ENCODE measurements at places on chromosomes 4 and X.
A peak's percentile ranks its signal among the peaks of the same experiment; 100 is the strongest.

- no peak for DNase-seq
Observed at GRCh38 chrX:110123331-110123782, 120.4 kb downstream of the TMEM164 start.

GRCh38 chr4:137312257-137312656 is 220.0 kb downstream of the PCDH18 start:
- DNase-seq, result no peak

- DNase-seq, result no peak
Observed at GRCh38 chr4:28256295-28256694, 1395.7 kb downstream of the STIM2 start.

DNA sequence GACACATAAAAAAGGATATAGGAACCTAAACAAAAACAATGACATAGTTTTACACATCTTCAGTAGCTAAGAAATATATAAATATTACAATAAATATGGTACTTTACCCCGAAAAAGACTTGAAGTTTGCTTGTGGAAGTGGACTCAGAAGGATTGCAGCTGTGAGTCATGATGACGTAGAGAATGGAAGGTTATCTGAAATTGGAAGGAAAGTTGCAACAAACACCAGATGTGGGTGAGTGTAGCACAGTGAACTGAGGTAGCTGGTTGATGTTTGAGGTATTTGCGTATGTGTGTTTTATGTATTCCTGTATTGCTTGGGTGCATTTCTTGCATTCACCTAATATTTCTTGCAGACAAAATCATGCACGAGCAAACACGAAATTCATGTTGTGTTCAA is 113.0 kb downstream of the ARX start:
- DNase-seq, result no peak

- no peak for DNase-seq
Observed at GRCh38 chr4:92962831-92963230, 659.1 kb downstream of the GRID2 start.

GRCh38 chrX:131830400-131831184 is 192.5 kb upstream of the STK26 start:
- DNase-seq, result peak; percentile 76

DNA sequence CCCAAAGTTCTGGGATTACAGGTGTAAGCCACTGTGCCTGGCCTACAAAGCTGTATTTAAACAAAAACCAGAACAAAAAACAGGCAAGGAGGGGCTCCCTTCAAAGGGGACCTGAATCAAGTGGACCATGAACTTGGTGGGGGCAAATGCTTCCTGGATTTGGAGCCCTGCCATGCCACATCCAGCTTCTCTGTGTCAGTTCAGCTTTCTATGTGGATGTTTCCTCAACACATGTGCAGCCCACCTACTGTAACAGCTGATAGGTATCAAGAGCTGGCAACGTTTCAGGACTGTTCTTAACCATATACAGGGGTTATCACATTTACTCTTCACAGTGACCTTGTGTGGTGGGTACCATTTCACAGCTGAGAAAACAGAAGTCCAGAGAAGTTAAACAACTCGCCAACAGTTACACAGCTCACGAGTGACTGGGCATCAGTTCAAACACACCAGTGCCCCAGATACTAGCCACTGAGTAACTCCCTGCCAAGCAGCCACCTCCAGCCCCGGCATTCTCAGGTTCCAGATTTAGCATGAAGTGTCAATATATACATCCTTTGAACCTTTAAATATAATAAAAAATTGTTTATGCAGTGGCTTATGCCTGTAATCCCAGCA is 7.5 kb downstream of the GPR143 start:
- DNase-seq, result no peak

GRCh38 chr4:76607266-76607799 is 172.3 kb downstream of the SHROOM3 start:
- no peak for DNase-seq

DNA sequence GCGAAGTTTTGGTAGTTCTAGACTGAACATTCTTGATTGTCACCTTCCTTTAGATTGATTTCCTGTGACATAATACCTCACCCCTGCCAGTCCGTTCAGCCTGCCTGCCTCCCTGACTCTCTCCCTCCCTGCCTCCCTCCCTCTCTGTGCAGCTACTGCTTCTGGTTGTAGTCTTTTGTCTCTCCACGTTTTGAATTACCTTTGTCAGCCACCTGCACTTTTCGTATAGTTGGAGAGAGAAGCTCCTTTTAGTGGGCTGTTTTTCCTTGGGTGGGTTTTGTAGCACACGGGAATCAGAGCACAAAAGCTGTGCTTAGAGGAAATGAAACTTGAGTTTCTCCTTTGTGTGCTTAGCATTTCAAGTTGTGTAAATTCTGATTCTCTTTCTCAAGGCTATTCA is 32.6 kb upstream of the MSMO1 start:
- peak; percentile 43 for DNase-seq

DNA sequence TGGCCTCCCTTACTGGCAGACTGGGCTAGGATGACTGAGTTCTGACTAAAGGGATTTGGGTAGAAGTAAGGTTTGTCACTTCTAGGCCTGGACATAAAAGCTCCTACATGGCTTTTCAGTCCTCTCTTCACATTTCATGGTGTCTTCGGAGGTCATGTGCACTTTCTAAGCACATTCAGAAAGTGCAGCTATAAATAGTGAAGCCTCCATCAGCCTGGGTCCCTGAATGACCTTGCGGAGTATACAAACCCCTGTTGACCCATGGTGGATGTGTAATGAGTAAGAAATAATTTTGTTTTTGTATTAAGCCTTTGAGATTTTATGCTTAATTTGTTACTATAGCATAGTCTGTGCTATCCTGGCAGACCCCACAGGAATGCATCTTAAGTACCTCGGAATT is 154.0 kb downstream of the STOX2 start:
- no peak for DNase-seq

DNA sequence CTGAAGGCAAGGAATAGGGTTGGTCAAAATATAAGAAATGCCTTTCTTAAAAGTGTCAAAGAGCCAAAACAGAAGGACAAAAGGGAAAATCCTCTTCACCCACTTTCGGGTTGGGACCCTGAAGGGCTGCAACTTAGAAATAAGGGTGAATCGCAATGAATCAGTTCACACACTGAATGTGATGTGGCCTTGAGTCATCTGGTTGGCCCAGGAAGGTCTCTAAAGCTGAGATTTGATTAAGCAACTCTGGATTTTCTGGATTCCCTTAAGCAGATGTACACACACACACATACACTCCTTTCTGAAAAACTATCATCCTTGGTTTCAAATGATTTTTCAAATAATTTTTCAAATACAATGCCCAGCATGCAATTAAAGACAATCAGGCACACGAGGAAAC is 13.1 kb downstream of the TAB3 start:
- peak; percentile 41 for DNase-seq

GRCh38 chr4:159144112-159144694 is 41.3 kb downstream of the RAPGEF2 start:
- DNase-seq, result no peak

DNA sequence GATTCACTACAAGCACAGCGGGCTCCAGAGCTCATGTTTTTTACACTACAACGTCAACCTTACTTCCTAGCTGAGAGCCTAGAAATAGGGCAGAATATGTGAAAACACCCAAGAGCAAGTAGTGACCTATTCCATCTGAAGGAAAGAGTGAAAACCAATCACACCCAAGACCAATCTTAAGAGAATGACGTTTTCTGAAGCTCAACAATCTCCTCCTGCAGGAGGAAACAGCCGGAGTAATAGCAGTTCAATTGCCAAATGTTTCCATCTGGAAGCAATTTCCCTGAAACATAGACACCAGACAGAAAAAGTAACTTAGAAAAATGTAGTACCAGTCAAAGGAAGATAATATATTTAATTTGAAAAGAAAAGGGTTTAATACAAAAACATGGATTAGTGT is 142.4 kb downstream of the ANXA5 start:
- no peak for DNase-seq

GRCh38 chr4:93183576-93183975 is 645.0 kb upstream of the ATOH1 start:
- no peak for DNase-seq

GRCh38 chr4:182448281-182449151 is 205.3 kb downstream of the TENM3 start:
- DNase-seq, result peak; percentile 65

- DNase-seq, result no peak
Observed at GRCh38 chrX:68820476-68821110, 8.2 kb upstream of the EFNB1 start.

DNA sequence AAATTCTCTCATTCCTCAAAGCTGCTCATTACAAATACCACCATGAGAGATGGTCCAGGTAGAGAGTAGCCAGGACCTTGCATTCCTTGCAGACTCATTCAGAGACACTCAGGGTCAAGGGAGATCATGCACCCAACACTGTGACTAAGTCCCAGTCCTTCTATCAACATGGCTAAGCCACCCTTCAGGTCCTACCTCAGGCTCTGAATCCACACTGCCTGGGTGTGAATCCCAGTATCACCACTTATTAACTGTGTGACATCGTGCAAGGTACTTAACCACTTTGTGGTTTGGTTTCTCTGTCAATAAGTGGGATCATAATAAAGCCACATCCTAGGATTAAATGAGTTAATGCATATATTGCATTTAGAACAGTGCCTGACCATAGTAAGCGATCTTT is 124.1 kb upstream of the NEIL3 start:
- DNase-seq, result no peak

DNA sequence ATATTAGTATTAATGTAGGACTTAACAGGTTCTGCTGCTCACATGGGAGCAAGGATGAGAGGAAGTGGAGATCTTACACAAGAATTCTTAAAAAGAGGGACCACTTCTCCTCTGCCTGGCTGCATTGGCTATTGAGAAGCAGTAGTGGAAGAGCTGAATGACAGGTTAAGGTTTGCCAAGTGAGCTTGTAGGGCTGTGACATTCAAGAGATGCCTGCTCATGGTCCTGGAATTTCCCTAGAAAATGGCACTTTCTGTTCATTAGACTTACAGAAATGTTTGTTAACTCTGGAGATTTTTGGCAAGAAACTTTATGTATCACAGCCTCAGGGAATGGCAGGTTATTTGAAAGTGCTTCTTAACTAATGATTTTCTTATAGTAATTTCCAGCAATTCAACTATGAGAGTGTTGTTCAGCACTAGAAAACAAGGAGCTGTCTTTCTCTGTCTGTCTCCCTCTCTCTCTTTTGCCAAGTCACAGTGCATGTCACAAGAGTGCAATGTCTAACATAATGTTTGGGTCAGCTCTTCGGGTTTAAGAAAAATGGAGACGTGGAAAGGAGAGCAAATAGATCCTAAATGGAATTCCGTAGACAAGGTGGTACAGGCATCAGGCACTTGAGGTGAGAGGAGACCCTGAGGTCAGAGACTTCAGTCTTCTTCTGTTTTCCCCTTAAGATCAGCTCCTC is 8.3 kb upstream of the NAP1L5 start:
- DNase-seq, result no peak

DNA sequence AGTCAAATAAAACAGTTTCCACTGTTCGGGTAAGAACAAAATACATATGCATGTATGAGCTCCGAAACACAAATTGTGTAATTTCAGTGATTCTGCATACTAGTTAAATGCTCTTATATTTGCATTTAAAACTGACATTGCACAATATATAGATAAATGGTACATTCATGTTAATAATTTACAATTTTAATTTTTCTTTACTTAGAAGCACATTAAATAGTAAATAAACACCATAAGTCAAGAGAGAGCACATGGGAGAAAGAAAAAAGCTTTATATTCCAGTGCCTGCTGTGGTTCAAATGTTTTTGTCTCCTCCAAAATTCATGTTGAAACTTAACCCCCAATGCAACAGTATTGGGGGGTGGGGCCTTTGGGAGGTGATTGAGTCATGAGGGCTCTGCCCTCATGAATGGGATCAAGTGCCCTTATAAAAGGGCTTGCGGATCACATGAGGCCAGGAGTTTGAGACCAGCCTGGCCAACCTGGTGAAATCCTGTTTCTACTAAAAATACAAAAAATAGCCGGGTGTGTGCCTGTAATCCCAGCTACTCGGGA is 322.9 kb downstream of the BCOR start:
- peak; percentile 25 for DNase-seq

DNA sequence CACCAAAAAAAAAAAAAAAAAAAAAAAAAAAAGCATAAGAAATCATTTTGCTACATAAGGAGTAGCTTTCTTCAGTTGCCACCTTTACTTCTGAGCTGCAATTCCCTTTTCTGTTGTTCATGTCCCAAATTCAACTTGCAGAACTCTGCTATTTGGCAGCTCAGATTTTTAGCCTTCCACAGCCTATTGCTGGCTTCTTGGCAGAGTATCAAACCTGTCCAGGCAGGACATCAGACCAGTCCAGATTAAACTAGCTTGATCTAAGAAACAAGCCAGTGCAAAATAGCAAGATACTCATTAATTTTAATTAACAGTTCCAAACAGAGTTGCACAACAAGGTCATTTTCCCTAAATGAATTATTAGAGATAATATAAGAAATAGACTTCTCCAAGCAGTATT is 123.6 kb upstream of the NR3C2 start:
- no peak for DNase-seq

GRCh38 chr4:102598086-102598761 is 97.1 kb downstream of the NFKB1 start:
- DNase-seq, result no peak

DNA sequence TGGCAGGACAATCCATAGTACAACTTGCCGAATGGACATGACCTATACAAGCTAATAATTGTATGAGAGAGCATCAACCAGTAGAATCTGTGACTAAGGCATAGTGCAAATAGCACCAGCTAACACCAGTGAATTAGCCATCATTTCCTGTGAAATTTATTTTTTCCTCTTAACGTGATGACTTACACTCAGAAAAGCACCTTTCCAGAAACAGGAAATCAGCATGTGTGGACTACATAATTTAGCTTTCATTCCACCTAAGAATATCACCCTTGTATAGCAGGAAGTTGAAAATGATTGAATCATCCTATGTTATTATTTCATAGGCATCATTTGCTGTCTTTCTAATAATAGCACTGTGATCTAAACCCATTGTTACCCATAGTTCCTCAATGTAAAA is 1393.4 kb upstream of the PCDH7 start:
- no peak for DNase-seq

DNA sequence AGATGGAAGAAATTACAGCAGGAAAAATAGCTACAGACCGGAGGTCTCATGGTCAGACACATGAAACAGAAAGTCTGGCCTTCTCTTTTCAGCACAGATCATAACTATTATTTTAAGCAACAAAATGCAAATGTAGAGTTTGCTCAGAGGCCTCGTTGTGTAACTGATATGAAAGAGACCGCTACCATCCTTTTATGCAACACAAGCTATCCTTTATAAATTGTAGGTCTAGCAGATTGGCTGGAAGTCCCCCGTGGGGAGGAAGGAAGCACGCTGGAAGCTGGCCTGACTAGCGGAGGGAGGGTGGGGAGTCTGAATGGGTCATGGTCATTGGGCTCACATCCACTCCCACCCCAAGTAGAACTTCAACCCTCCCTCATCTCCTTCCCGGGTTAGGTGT is 27.7 kb downstream of the DMP1 start:
- DNase-seq, result no peak

Data from activated CD4-positive, alpha-beta T cell treated with anti-CD3 and anti-CD28 coated beads for 36 hours (primary cell).